ENCODE measurements at places on chromosomes 12 and 14. TPM values are rescaled to one million over a fixed set of nuclear protein-coding genes. Genes with fewer than 3 reads are reported as not detected.

Gene LYZ
- total RNA-seq, result 0.45 TPM

Gene SIRT4
- total RNA-seq, result 0.64 TPM

Gene KRT80
- total RNA-seq, result 36.8 TPM

Gene SPX
- total RNA-seq, result 3.6 TPM

Gene OLR1
- 1.3 TPM for total RNA-seq

Gene PTGER2
- 3.8 TPM for total RNA-seq

Gene ARHGEF40
- 12.3 TPM for total RNA-seq

Gene MYL2
- 0.39 TPM for total RNA-seq

Gene OTX2
- not detected for total RNA-seq

Gene C1RL
- 11.4 TPM for total RNA-seq

Gene SMCO3
- total RNA-seq, result not detected

Gene SLC25A47
- total RNA-seq, result not detected

Gene GLT1D1
- not detected for total RNA-seq

Gene EML1
- 36.5 TPM for total RNA-seq

Gene STON2
- 1.1 TPM for total RNA-seq

Gene LBHD2
- not detected for total RNA-seq

Gene RFX4
- not detected for total RNA-seq

Gene ARG2
- 2.2 TPM for total RNA-seq

Gene WIF1
- not detected for total RNA-seq

Gene SERPINA12
- not detected for total RNA-seq

Gene RHEBL1
- total RNA-seq, result 3.4 TPM

Gene ANGEL1
- total RNA-seq, result 8.0 TPM

Gene VASH1
- 3.3 TPM for total RNA-seq

Gene SLC5A8
- total RNA-seq, result not detected

Gene RPS6KL1
- total RNA-seq, result 0.80 TPM

Gene GALC
- 10.9 TPM for total RNA-seq

Gene SLC10A1
- total RNA-seq, result not detected

Gene ITGB7
- 0.63 TPM for total RNA-seq

Gene TMEM121
- 8.7 TPM for total RNA-seq

Gene MED6
- 53.2 TPM for total RNA-seq

Gene SRGAP1
- 10.5 TPM for total RNA-seq

Gene KRT75
- total RNA-seq, result 0.26 TPM

Gene SPTLC2
- total RNA-seq, result 29.4 TPM

Gene KRT73
- total RNA-seq, result not detected

Gene AICDA
- 0.13 TPM for total RNA-seq

Gene RAD9B
- total RNA-seq, result 0.09 TPM

Gene ACSM4
- total RNA-seq, result not detected

Gene KLHL33
- not detected for total RNA-seq

Gene PTPRO
- not detected for total RNA-seq

Gene NELL2
- 0.06 TPM for total RNA-seq

Gene ADAMTS20
- not detected for total RNA-seq

Gene BDKRB2
- total RNA-seq, result 1.7 TPM

Gene KRT3
- 0.08 TPM for total RNA-seq

Gene ACOT6
- not detected for total RNA-seq

Measured in A549 treated with GW870086 at 1 μM for 4 hours (cell line).